ENCODE measurements at places on chromosomes 2 and 18. TPM values are rescaled to one million over a fixed set of nuclear protein-coding genes. Genes with fewer than 3 reads are reported as not detected.

DNA sequence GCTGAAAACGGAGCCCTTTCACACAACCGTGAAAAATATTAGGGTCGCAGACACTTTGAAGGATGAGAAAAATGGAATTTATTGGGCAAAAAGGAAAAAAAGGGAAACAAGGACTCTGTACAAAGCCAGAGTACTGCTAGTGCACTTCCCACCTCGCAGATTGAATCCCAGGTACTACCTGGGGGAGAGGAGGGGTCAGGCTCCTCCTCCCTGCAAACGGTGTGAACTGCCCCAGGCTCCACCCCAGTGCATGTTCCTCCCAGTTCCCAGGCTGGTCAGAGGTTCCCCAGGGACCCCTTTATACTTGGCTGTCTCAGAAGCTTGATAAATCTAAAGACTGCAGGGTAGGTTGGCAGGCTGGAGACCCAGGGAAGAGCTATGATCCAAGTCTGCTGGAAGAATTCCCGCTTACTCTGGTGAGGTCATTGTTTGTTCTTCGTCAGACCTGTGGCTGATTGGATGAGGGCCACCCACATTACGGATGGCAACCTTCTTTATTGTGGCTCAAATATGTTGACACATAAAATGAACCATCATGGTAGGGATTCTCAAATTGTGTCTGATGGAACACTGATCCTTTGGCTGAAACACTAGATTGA, 290.4 kb upstream of the POU3F3 start:
- no peak for DNase-seq

DNA sequence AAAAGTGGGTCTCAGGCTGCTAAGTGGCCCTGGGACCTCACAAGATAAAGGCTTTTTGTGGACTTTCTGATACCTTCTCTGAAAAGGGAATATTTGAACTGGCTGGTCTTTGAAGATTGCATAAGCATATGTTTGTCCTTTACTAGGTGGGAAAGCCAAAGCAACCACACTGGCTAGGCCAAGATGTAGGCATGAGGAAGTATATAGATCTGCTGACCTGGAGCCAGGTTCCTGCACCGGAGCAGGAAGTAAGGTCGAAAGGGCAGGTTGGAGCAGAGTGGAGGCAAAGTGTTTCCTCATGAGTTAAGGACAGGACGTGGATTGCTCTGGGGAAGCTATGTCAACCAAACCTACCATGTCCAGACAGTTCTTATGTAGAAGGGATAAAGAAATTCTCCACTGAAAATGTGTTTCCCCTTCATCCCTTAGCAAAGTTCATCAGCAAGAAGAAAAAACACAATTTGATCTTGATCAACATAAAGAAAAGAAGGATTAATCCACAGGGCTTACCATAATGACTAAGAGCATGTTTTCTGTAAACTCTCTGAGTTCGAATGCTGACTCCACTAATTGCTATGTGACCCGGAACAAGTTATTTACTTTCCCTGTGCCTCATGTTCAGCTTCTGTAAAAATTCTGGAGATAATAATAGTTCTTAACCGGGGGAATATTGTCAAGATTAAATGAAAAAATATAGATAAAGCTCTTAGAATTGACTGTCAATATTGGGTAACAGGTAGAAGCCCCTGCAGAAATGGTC, 156.1 kb upstream of the SRD5A2 start:
- DNase-seq, result no peak

- peak; percentile 28 for DNase-seq
These were observed 854 bp downstream of the GPR155 start for GRCh38 chr2:174485788-174486562.

DNA sequence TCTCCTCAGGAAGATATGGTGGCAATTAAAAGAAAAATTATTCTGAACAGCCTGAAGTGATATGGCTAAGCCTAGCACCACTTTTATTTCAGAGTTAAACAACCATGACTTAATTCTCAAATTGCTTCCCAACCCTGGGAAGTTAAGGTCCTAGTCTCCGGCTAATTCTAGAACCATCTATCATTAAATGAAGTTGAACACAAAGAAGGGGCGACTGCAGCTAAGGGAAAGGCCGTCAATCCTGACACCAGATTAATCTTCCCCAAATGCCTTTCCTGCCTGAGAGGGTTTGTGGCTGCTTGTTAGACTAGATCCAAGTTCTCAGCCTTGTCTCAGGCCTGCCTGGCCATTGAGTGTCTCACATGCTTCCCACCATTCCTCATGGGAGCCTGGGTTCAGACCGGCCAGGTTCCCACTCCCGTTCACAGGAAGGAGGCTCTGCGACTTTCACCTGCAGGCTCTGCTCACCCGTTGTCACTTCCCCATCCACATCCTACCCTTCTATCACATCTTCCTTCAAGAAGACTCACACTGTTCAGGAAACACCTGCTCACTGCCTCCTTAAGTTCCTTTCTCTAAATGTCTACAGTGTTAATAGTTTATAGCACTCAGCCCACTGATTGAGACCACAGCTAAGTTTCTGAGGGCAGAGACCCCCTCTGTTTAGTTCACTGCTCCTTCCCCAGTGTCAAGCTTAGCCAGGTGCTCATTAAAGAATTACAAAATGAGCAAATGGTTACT, 282.9 kb upstream of the REV1 start:
- DNase-seq, result no peak

DNA sequence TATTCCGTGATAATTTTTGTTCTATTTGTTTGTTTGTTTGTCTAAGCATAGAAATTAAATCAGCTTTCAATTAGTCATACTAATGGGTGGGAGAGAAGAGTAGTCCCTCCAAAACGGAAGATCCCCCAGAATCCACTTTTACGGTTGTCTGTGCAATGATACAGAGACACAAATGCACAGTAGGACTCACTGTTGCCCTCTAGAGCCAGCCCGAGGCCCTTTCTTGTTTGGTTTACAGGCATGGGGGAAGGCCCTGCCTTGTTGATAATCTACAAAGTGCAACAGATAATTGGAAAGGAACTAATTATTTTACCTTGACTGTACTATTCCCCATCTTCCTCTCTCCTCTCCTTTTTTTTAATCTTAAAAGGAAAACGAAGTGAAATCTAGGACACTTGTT, 121.1 kb downstream of the ACOXL start:
- DNase-seq, result peak; percentile 57

G6PC2 gene
- total RNA-seq, result 0.11 TPM
